ENCODE measurements at places on chromosomes 2 and 18.

DNA sequence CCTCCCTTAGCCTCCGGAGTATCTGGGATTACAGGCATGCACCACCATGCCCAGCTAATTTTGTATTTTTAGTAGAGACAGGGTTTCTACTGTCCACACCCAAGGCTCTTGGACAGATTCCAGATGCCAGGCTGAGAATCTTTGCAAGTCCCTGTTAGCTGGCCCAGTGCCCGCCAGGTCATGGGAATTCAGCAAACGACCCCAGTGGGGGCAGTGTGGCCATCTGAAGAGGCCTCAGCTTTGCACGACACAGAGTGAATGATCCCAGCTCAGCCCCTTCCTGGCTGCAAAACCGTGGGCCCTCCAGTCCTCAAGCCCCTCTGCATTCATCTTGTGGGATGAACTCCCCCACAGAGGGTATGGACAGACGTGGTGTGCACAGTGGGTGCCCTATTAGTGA lies 179.5 kb upstream of the ID2 start:
- DNase-seq = no peak

GRCh38 chr2:72524071-72524470 lies 301.8 kb downstream of the EXOC6B start:
- no peak for DNase-seq

DNA sequence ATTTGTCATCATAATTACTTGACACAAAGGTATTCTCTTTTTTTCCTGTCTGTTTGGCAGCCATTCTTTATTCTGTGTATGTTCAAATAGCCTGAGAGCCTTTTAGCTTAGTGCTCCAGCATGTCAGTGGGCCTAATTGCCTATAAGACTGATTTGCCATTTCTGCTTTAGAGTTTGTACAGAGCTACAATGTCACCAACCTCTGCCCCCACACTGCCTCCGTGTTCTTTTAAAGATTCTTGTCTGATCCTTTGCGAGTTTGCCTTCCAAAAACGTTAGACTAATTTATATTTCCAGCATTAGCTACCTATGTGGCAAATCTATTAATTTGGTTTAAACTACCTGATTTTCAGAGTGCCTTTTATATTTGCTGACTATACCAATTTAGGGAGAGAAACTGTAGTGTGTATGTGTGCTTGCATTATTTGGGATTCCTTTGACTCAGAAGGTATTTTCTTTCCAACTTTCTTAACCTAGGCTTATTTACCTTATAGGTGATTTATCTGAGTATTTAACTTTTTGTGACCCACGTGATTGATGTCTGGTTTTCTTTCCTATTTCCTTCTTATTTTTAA lies 70.8 kb downstream of the FAM117B start:
- no peak for DNase-seq

DNA sequence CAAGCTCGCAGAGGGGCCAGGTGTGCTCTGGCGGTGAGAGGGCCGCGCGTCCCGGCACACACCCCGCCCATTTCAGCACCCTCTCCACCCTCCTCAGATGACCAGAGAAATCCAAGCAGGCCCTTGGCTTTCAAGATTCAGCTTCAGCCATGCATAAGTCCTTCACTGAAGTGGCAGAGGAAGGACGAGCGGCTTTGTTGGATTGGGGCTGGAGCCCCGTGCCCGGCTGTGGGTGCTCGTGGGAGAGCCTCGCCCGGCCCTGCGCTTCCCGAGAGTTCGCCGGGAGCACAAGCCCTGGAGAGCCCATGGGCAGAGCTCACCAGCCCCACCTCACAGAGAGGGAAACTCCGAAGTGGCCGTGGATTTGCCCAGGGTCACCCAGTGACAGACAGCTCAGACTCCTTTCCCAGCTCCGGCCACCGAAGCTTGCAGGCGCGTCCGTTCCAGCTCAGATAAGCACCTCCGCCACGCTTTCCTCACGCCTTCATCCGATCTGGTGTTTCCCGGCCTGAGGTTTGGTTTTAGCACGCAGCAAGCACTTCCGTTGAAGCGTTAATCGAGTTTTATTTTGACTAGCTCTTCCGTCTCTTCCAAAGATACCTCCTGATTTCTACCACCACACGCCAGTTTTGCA lies 45.6 kb upstream of the MTCL1 start:
- DNase-seq = no peak

GRCh38 chr18:74489676-74490075 lies 6.5 kb upstream of the CNDP2 start:
- DNase-seq = no peak

GRCh38 chr2:58377181-58377580 lies 136.1 kb upstream of the FANCL start:
- DNase-seq = no peak

DNA sequence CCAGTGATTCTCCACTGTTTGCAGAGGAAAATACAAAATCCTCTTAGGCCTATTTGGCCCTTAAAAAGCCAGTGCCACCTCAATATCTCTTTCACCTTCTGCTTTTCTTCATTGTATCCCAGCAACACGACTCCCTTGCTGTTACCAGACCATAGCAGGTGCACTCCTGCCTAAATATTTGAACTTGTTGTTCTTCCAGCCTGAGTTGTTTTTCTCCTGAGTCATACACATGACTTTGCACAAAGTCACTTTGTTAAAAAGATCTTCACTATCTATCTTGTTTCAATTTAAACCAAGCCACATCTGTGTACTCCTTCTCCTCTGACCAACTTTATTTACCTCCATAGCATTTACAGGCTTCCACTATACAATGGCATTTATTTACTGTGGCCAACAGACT lies 103.6 kb downstream of the LRRTM4 start:
- DNase-seq = no peak

- DNase-seq = no peak
These were observed 244.7 kb upstream of the HS6ST1 start for GRCh38 chr2:128563348-128563687.

GRCh38 chr2:196289000-196289399 lies 117.6 kb upstream of the STK17B start:
- DNase-seq = no peak

- DNase-seq = no peak
These were observed 36.7 kb downstream of the PRKD3 start for GRCh38 chr2:37287966-37288365.
